ENCODE measurements at places on chromosomes 2 and 18.

DNA sequence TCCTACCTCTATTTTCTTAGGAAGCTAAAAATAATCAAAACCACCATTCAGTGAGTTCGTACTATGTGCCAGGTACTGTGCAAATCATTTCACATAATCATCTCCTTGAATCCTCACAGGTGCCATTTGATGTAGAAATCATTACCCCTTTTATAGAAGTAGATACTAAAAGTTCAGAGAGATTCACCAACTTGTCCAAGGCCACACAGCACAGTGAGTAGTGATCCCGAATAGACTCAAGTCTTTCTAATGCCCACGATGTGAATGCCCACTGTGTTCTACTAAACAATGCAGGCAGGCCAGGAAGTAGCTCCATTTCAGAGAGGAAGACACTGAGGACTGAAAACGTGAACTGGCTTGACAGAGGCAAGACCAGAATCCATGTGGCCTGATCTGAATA, 68.8 kb downstream of the ANTXR1 start:
- no peak for DNase-seq

- DNase-seq, result no peak
These were observed 146.8 kb downstream of the LNPK start for GRCh38 chr2:175855236-175855635.

GRCh38 chr2:199997296-199997695, 41.9 kb downstream of the MAIP1 start:
- DNase-seq, result no peak

DNA sequence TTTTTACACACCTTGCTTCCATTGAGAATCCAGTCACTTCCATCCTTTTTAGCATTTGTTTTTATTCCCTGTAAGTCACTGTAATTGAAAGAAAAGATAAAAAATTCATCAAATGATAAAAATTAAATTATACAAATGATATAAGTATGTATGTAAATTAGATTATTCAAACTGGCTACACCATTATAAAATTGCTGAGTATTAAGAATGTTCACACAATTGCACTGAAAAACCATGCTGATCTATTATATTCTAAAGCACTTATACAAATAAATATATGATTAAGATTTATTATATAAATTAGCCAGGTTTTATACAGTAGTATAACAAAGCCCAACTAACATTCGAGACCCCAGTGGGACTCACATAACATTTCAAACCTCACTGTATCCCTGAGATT, 15.1 kb downstream of the ACADL start:
- no peak for DNase-seq

DNA sequence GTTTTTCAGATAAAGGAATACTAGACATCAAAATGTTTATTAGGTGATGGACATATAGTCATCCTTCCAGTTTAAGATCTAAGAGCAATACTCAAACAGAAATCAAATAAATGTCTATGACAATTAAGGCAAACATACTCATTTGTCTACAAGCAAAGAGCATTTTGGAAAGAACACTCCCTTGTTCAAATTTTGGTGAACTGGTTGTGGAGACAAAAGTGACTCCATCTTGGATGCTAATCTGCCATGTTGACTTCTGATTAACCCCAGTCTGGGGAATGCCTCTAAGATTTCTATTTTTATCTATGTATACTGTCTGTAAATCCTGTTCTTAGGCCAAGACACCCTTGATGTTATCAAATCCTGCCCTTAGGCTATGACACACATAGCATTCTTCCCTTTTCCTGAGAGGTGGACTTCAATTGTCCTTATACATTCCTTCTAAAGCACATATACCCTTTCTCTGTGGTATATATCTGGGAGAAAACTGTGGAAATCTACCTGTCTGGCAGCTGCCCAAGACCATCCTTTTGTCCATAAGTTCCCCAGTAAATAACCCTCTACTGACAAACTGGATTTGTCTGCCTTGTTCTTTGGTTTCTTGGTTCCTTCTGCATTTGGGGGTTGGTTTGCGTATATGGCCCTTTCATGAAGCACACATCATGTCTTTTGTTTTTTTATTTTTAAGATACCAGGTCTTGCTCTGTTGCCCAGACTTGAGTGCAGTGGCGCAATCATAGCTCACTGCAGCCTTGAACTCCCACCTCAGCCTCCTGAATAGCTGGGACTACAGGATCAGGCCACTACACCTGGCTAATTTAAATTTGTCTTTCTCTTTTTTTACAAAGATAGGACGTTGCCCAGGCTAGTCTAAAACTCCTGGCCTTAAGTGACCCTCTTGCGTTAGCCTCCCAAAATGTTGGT, 12.5 kb upstream of the PLEKHM3 start:
- no peak for DNase-seq

DNA sequence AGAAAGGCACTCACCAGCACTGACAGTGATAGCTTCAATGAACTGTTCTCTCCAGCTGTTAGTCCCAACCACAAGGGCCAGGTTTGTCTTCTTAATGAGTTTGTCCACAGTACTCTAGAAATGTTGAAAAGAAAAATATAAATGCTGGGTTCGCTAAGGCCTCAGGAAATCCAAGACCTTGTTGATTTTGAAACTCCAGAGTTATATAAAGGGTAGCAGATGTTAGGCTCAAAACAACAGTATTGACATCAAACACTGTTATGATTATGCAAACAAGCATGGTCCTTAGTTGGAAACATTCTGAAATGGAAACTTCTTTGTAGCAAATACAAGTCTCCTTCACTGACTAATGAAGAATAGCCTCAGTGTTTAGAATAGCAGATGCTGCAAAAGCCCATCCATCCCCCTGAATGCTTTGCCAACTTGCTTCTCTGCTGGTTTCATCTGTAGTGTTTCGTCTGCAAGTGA, 291.1 kb downstream of the SLC8A1 start:
- DNase-seq, result no peak

GRCh38 chr2:234723400-234723799, 226.5 kb upstream of the ARL4C start:
- DNase-seq, result no peak

DNA sequence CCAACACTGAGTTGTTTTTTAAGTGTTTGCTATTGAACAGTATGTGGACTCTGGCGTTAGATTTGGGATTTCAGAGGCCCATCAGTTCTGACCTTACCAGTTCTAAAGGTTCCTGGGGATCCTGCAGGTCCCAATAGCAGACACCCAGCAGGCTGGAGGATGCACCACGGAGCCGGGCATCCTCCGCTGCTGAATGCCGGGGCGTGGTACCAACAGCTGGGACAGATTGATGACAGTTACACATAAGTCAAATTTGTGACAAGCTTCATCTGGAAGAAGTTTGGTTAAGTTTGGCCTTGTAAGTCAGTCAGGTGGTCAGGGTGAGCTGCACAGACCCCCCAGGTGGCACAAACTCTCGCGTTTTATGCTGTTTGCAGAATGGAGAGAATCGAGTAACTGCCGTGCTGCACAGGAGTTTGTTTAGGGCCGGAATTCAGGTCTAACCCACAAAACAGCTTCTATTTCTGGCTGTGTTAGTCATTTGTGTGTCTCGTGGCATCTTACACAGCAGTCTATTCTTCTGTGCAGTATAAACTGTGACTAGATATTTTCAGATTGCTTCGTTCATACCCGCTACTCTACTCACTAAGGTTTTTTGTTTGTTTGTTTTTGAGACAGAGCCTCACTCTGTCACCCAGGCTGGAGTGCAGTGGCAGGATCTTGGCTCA, 19.2 kb downstream of the CTDP1 start:
- DNase-seq, result no peak

DNA sequence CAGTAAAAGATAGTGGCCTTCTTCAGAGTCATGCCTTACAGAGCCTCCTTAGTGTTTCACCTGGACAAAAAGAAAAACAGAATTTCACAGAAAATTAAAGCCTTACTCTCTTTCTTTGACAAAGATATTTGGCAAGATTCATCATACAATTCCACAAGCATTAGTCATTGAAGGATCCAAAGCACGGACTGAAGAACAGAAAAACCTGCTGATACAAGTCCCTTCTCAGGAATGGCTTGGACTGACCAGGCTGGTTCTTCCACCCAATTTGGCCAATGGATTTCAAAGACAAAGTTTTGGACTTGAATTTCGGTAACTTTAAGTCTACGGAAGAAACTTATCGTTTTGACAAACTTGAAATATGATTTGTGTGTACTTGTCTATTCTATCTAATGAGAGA, 39.1 kb upstream of the GALNT3 start:
- no peak for DNase-seq

DNA sequence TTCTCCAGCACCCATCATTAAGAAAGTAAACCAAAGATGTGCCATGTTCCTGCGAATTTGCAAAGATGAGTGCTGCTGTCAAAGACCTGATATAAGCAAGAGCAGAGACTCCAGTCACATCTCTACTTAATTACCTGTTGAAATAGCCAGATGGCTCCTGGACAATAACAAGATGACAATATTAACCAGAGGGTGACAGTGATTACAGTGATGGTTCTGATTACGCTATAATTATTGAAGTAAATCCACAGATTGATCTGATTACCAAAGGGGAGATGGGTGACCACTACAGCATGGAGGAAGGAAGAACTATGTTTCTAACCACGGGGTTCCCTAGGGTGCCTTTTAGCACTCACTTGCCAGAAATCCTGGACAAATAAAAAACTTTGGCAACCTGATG, 36.5 kb upstream of the AFF3 start:
- DNase-seq, result no peak

- no peak for DNase-seq
These were observed 76.9 kb upstream of the DAPL1 start for GRCh38 chr2:158718196-158718585.

DNA sequence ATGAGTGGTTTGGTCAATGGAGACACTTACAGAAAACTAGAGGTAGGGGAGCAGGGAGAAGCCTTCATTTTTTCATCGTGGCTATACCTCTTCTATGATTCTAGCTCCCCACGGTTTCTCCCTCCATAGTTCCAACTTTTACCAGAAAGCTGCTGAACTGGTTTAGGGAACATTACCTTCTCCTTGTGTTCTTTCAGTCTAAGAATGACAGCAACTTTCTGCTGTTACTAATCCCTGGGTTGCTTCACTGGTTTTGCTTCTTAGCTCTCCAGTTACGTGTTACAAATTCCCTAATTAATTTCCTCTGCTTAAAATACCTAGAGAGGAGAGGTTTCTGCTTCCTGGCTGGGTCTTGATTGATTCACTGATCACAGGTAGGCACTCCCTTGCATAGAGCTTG, 499.9 kb downstream of the SLC4A3 start:
- no peak for DNase-seq

DNA sequence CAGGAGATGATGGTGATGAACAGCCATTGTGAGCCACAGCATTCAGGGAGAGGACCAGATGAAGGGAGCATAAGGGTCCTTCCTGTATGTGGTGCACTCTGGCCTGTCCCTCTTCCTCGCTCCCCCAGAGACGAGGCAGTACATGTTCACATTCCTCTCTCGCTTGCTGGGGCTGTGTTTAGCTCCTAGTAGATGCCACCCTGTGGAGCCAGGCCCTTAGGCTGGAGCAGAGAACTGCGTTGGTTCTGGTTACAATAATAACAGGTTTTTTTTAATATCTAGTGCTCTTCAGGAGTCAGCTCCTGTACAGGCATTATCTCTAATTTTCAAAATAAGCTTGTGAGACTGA, 171.1 kb upstream of the MYT1L start:
- no peak for DNase-seq

DNA sequence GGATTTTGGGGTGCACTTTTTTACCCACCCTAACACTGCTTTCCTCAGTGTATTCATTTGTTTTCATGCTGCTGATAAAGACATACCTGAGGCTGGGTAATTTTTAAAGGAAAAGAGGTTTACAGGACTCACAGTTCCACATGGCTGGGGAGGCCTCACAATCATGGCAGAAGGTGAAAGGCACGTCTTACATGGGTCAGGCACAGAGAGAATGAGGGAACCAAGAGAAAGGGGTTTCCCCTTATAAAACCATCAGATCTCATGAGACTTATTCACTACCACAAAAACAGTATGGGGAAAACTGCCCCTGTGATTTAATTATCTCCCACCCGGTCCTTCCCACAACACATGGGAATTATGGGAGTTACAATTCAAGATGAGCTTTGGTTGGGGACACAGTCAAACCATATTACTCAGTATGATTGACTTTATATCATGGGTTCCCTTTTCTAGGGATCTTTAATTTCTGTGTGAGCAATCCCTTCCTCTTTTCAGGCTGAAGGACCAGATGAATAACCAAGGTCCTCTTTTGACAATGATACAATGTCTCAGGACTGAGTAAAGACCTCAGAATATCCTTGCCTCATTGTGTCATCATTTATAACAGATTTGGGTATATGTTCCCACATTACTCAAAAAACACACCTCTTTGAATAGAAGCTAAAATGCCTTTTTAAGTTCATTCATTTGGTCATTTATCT, 100.1 kb upstream of the TRIB2 start:
- DNase-seq, result no peak

DNA sequence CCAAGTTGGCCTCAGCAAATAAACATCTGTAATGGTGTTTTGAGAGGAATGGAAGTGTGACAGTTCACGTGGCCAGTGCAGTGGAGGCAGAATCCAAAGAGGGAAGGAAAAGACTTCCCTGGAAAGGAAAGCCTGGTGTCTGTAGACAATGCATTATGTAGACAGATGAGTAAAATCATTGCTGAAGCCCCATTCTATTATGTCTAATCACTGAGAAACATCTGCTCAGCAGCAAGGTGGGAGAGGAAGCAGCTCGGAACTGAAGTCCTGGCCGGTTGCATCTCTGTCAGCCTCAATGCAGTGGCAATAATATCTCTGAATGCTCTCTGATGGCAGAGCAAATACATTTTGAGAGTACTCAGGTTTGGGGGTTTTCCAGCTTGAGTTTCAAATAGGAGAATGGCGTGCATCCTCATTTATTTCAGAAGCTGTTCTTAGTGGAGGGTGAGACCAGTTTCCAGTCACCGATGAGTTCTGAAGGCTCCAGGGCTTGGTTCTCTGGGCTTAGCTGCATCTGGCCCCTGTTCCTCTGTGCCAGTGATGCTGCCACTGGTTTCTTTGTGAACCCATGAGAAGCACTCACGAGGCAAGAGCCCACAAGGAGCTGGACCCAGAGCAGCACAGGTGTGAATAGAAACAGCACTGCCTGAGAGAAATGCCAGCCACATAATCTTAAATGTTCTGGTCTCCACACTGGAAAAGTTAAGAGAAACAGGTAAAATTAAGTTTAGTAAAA, 63.3 kb downstream of the RPIA start:
- DNase-seq, result no peak

DNA sequence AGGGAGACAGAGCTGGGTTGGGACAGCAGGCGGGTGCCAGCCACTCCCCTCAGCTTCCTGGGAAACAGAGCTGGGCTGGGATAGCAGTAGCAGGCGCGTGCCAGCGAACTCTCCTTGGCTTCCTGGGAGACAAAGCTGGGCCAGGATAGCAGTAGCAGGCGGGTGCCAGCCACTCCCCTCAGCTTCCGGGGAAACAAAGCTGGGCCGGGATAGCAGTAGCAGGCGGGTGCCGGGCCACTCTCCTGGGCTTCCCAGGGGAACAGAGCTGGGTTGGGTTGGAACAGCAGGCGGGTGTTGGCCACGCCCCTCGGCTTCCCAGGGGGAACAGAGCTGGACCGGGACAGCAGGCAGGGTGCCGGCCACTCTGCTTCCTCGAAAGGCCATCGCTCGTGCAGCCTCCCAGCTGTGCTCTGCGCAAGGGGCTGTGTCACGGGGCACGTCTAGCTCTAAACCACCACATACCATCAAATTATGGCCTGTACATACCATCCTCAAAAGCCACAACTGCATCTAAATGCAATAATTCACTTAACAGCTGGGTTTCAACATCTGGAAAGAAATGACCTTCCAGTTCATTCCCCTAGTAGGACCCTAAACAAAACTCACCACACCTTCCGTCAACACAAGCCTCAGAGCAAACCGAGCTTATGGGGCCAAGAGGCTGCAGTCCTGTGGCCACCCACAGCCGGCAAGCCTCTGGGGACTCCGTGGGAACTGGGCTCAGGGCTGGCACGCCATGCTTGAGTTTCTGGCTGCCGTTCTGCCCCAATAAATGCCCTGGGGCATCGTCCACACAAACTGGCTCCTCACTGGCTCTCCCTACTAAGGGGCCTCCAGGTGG, 228.3 kb downstream of the TWIST2 start:
- no peak for DNase-seq
